Renal pelvis (tissue), 12 donors: ENCODE measurements at places on chromosomes 12 and 14.

- no peak for DNase-seq
Measured at GRCh38 chr14:84492685-84493084, 1037.3 kb upstream of the FLRT2 start.

DNA sequence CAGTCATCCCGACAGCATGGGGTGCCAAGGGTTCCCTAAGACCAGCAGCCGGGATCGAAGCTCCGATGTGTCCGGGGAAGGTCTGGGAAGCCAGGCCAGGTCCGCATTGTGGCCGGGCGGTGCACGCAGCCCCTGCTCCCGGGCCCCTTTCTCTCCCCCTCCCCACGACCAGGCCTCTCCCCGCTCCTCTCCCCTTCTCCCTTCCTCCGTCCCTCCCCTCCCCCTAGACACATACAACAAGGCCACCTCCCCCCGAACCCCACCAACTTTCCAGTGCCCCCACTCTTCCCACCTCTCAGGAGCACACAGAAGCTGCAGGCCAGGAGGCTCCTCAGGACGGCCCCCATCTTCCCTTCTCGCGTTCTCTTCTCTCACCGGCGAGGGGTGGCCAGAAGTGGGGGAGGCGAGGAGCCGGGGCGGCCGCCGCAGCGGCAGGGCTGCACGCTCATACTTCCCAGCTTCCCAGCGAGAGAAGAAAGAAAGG lies 413 bp downstream of the LRP6 start:
- peak; percentile 53 for DNase-seq

DNA sequence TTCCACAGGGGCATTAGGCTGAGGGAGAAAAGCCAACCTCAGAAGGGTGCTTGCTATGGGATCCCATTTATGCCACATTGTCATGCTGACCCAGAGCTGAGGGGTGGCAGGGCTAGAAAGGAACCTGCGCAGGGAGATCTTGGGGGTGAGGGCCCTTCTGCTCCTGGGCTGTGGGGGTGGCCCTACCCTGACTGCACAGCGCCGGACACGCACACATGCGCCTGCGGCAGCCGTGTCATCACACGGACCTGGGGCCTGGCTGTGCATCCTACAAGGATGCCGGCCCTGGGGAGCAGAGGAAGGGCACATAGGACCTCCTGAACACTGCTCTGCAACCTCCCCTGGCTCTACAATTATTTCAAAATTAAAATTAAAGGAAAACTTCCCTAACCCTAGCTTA lies 6.9 kb downstream of the CDCA4 start:
- DNase-seq, result no peak

DNA sequence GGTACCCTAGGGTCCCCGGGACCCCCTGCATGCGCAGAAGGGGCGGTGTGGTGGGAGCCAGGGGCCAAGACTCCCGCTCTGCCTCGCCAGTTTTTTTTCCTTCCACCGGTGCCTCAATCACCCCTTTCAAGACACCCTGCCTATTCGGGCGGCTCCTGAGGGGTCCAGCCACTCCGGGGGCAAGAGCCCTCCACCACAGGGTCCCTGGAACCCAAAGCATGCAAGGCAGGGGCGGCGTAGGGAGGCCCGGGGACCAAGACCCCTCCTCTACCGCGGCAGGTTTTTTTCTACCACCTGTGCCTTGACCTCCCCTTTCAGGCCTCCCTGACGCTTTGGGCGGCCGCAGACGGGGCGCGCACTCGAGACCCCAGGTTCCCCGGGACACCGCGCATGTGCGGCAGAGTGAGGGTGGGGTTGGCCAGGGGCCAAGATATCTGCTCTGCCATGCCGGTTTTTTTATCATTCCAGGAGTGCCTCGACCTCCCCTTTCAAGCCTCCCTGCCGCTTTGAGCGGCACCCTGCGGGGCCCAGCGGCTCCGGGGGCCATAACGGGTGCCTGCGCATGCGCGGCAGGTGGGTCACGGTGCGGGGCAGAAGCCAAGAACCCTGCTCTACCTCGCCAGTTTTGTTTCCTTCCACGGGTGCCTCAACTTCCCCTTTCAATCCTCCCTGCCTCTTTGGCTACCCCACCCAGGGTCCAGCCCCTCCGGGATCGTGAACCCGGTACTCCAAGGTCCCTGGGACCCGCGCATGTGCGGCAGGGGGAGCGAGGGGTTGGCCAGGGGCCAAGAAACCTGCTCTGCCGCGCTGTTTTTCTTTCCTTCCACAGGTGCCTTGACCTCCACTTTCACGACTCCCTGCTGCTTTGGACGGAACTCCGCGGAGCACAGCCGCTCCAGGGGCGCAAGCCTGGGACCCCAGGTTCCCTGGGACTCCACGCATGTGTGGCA lies 328.1 kb downstream of the ALG10 start:
- DNase-seq, result no peak

DNA sequence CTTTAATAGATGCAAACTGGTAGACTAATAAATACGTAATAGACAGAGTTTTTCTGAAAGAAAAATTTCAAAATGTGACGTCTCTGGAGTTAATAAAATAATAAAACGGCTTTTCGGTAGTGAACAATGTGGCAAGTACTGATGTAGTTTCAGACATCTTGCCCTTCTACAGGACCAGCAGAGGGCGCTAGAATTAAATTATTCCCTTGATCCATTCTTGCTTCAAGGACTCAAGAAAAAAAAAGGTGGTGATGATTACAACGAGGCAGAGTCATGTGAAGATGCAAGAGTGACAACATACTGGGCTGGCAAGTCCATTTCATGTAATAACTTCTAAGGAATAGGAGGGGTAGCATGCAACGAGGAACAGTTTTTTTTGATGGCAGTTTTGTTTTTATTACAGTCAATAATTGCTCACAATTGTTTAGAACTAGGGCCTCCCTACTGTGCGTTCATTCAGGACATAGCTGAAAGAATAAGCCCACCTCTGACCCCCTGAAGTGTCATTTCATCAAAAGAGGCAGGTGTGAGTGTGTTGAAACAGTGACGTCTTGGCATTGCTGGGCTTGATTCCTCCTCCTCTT lies 101.0 kb upstream of the GZMB start:
- DNase-seq, result peak; percentile 70

DNA sequence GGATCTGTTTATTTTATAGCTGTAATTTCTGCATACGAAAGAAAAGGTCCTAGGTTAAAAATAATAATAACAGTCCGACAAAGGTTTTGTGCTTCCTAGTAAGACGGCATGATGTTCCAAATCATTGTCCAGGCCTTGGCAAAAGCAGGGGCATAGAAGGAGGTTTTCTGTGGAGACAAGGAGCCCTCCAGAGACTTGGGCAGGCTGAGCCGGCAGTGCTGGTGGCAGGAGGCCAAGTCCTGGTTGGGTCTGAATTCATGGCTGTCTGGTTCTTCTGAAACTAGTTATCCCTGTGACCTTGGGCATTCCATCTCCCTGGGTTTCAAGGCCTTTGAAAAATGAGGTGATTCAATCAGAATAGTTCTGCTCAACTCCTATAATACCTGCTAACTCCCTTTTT lies 44.0 kb downstream of the KCNK13 start:
- no peak for DNase-seq

DNA sequence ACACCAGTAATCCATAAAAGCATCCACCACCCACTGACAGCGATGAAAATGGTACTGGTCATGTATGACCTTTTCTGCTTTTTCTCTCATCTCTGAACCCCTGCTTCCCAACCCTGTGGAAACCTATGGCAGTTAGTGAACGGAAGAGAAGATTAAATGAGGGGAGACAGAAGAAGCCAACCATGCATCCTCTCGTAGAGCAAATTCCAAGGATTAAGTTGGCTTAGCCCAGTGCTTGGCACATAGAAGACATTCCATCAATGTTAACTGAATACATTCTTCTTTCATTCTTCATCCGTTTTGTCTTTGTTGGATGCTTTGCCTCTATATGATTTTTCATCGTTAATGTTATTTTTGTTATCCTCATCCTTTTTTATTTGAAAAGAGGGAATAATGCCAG lies 339.7 kb upstream of the FLRT2 start:
- DNase-seq, result no peak

DNA sequence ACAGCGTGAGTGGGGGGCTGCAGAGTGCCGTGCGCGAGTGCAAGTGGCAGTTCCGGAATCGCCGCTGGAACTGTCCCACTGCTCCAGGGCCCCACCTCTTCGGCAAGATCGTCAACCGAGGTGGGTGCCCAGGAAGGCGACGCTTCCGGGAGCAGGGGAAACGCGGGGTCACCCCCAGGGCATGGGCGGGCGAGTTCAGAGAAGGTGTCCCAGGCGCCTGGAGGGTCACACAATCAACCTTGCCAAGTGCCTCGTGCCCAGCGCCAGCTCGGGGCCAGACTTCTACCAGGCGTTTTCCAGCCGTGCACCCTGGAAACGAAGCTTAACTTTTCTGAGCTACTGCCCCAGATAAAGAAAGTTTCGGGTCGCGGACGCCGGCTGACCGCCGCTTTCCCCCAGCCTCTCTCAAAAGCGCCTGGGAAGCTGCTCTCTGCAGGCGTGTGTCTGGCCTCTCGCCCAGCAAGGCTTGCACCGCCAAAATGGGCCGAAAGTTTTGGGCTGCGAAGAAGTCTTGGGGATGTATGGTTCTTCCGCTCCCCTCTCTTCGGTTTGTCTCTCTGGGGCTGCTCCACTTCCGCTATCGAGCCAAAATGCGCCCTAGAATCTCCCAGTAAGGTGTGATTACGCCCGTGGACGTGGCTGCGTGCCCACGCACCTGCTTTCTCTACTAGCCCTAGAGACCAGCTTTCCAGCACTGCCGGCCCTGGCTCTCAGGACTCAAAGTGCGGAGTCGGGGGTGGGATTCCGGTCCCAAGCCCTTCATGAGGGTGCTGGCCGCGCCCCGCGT lies 1.7 kb downstream of the WNT1 start:
- DNase-seq, result no peak

GRCh38 chr12:92324849-92325500 lies 179.3 kb upstream of the BTG1 start:
- DNase-seq, result no peak

DNA sequence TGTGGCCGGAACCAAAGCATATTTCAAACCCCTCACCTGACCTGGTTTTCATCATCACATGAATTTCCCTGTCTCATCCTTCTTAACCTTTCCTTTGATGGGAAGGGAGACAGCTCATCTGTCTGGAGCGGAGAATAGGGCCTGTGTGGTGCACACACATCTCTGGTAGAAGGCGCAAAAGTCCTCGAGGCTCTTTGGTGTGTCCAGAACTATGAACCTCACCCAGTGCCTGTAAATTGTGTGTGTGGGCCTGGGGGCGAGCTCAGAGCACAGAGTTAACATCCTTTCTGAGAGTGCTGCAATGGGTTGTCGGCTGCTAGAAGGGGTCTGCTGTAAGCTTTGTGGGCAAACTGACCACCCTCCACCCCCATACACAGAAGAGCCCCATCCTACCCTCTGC lies 749 bp downstream of the GALNT6 start:
- DNase-seq, result no peak

DNA sequence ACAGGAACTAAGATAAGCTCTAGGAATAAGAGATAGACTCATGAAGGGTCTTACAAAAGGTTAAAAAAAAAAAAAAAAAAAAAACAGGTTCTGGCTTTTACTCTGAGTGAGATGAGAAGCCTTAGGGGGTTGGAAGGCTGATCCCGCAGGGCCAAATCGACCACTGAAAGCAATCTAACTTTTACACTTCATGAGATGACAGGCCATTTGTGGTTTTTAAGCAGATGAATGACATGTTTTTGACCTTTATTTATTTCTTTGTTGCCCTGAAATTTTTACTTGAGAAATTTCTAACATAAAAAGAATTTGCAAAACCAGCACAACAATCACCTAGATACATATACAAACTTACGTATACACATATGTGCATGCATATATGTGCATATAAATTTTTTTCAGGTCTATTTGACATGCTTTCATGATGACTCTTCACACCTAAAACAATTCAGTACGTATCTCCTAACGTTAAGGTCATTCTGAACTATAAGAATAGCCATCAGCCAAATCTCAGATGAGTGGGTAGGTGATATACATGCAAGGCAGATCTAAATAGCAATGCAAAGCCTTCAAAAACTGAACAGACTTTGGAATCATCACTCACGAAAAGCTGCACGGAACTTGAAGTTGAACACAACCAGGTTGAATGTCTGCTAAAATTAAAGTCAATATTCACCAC lies 87.0 kb downstream of the R3HDM2 start:
- no peak for DNase-seq

DNA sequence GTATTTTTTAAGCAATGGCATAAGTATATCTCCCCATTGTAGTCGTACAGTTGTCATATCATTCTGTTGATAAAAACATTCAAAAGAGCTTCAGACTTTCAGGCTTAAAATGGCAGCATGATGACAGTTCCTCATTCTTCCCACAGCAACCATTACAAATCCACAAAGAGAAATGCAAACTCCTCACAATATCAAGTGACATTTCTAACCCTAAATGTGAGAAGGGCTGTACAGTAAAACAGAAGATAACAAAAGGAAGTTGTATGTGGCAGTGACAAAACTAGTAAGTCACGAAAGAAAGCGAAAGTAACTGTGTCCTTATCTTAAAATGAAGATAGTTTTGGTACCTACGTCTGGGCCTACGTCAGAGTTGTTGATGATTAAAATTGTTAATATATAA lies 46.7 kb downstream of the GXYLT1 start:
- DNase-seq, result no peak

DNA sequence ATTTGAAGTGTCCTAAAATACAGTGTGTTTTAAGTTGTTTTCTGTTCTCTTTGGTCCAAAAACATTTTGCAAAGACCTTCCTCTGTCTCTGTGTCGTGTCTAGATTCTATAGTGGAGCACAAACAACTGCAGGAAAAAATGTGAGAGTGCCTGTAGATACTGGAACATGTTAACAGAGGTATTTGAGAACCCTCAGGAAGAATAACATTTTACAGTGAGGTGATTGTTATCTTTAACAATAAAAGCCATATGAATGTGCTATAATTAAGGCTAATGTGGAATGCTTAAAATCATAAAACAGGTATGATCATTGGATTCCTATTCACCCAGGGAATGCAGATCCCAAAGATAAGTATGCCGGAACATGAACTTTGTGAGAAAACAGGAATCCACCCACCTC lies 98.0 kb downstream of the SAMD4A start:
- no peak for DNase-seq

DNA sequence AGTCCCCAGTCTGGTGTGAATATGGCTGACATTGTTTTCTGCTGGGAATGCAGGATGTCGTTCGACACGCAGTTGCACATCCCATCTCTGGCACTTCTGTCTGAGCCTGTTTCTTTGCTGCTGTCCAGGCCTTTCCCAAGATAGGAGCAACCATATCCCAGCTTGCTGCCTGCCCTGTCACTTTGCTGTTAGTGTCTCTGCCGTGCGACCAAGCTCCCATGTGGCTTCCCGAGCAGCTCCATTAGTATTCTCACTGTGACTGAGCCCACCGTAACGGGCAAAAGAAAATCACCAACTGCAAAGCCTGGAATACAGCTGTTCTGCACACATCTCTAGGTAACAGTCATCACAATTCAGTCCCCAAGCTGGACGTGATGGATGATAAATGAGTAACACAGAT lies 66.0 kb upstream of the CPSF6 start:
- DNase-seq, result no peak

GRCh38 chr14:100692859-100693558 lies 33.7 kb upstream of the DLK1 start:
- DNase-seq, result no peak

DNA sequence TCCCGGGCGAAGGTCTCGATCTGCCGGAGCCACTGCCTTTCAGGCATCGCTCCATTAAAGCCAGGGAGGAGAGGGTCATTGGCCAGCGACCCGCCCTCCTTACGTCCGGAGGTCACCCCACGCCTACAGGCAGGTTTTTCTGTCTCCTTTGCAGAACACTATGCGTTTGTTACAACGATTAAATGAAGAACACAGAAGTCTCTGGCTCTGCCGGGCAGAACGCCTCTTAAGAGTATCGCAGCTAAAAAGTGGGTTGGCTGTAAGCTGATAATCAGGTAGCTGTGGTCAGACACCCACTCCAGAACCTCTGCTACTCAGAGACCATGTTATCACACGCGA lies 15.0 kb downstream of the OTX2 start:
- DNase-seq, result no peak
